ENCODE measurements at places on chromosomes 7 and 10.
A peak's percentile ranks its signal among the peaks of the same experiment; 100 is the strongest.

DNA sequence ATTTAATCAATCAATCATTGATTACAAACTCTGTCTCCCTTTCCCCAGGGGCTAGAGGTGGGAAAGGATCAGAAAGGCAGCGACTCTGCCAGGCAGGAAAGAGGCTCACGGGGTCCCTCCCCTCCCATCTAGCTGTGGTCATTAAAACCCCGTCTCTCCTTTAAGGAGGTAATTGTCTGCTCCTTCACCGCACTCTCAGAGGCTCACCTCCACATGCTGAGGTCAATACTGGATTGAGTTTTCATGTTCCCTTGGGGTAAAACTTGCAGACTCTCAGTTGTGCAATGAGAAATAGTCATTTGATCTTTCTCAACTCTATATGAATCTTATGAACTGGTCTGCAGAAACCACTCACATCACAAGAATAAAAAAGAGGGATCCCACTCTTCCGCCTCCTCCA lies 368.8 kb downstream of the ADRA2A start:
- DNase-seq = no peak

DNA sequence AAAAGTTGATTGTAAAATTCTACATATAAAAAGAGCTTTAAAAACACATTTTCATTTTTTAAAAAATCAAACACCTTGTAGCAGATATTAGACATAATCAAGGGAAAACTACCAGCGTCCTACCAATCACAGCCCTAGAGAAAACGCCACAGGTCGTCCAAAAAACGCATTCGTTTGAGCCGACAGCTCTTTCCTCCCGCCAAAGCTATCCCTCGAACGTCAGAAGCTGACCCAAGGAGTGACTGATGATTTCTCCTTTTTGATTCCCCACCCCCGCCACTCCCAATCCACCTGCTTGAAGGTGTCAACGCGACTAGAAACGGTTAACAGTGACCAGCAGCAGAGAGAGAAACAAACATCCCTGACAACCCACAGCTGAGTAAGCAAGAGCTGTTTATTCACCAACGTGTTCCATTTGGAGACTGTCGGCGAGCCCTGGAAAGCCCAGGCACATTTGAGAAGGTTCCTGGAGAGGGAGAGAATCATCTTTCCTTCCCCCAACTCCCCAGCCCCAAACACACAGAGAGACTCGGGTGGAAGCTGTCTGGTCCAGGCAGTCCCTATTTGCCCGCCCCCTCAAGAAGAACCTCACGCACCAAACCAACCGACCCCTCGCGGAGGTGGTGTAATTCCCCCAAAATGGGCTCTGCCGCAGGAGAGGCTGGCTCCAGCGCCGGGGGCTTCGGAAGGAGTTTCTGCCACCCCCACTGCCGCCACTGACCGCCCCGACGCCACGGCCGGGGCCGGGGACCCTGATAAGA lies 622 bp downstream of the CPEB3 start:
- DNase-seq = no peak

GRCh38 chr10:92240289-92241157 lies 50.4 kb downstream of the CPEB3 start:
- peak; percentile 69 for DNase-seq

DNA sequence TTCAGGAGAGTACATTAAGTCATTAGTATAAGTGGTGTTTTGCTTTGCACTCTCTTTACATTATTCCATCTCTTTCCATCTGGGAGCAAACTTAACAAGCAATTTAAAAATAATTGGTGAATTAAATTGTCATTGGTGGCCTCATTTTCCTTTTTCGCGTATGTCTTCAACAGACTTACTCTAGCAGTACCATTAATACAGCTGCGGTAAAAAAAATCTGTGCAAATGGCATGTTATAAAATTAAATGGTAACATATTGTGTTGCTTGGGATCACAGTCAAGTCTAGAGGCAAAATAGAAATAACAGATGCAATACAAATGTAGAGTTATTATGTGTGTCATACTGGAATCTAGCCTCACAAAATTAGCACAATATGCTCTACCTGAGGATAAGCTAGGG lies 322.4 kb downstream of the PCDH15 start:
- no peak for DNase-seq

DNA sequence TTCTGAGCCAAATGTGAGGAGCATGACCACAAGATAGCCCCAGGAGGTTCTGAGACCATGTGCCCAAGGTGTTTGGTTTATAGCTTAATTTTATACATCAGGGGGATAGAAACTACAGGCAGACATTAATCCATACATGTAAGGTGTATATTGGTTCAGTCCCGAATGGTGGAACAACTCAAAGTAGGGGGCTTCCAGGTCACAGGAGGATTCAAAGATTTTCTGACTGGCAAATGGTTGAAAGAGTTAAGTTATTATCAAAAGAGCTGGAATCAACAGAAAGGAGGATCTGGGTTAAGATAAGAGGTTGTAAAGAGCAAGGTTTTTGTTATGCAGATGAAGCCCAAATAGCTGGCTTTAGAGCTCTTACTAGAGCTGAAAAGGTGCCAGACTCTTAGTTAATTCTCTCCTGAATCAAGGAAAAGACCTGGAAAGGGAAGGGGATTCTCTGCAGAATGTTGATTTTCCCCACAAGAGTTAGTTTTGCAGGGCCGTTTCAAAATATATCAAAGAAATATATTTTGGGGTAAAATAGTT lies 640.0 kb downstream of the IPMK start:
- no peak for DNase-seq

DNA sequence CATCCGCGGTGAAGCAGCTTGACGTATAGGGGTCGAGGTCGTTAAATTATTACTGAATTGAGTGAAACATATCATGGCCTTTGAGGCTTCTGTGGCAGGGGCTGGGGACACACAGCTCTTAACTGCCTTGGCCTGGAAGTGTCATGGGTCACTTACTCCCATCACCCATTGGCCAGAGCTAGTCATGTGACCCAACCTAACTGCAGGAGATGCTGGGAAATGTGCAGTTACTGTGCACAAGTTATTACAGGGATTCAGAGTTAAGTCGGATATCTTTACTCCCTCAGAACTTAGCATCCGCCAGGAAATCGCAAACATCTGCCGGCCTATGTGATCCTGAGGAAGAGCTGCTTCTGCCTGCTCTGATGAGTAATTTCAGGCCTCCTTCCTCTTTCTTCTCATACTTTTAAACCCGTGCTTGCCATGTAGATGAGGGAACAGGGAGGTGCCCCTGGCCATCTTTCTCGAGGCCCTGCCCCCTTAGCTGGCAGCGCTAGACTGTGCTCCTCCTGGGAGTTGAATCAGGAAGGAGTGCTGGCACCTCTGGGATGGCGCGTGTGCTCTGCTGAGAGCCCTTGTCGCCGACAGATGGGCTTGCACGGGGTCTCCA lies 203.6 kb downstream of the TCF7L2 start:
- no peak for DNase-seq

DNA sequence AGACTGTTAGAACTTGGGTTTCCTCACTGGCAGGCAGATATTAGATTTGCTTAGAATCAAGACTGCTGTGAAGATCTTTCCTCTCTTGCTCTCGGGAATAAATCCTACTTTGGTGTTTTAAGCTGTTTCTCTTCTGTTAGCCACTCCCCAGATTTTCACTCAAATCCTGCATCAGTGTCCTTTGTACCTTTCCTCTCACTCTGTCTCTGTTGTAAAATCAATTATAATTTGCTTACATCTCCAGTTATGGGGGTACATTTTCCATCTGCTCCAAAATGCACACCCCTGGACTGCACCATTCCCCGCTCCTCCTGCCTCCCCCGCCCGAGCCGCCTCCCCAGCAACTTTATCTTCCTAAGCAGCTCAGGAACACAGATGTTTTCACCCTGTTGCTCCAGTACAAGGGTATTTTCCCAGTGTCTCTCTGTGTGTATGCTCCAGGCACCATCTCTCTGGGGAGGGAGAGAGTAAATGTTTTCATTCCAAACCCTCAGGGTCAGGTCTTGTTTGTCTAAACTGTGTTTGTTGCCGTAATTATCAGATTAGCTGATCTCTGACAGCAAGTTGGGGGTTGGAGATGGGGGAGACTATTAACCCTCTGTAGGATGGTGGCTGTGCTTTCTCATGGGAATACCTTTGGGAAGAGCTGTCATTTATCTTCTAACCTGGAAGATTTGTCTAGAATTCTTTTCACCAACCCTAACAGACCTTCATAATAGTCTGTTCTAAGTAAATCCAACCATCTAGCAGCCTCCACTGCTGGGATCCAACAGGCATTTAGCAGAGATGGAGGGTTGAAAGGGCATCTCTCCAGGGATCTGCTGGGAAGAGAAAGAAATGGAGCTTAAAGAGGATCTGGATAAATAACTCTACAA lies 20.4 kb upstream of the GOT1 start:
- DNase-seq = no peak

DNA sequence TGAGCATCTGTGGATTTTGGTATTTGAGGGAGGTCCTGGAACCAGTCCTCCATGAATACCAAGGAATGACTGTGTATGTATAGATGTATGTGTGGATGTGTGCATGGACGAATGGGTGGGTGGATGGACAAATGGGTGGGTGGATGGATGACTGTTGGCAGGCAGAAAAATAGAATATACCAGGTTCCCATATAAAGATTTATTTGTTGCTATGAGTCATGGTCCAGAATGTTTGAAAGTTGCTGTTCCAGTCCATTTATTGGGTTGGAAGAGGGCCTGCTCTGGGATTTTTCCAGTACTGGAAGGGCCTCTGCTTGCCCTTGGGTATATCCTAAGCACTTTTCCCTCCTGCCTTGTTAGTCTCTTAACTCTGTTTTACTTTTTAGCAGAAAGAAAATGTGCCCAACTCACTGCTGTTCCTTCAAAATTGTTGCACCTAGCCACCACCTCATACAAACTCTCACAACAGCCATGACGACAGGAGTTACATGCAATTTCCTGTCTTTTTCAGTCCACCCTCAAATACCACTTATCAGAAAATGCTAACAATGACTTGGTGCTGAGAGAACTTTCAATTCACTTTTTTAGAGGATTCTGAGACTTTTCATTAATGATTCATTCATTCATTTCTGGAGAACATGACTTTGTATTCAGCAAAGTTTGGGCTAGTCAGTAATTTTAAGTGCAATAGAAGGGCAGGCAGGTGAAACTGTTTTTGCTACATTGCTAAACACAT lies 108.1 kb downstream of the EEPD1 start:
- no peak for DNase-seq

DNA sequence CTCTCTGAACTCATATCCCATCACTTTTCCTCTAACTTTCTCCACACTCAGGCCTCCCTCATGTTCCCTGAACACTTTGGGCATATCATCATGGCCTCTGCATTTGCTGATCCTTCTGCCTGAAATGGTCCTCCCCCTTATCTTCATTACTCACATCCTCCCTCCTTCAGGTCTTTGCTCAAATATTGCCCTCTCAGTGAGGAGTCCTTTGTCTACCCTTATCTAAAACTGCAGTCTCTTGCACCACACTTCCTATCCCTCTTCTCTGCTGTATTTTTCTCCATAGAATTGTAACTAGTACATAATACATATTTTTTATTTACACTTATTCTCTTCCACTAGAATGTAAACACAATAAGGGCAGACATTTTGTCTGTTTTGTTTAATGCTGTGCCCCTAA lies 41.7 kb downstream of the DNAJC1 start:
- no peak for DNase-seq

DNA sequence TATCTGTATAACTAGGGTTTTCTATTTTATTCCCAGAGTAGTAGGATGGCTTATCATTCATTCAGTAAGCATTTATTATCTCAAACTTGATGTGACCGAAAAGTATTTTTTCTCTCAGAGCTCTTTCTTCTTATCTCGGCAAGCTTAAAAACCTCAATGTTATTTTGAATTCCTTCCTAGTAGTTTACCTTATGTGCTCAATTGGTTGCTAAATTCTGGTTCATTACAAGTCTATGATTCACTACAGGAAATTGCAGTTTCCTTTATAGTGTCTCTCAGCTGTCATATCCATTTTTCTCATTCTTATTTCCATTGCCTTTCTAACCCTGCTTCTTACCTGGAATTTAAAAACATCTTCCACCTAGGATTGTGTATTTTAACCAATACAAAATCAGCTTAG lies 12.6 kb upstream of the ICA1 start:
- DNase-seq = no peak

- DNase-seq = no peak
These were observed 3.7 kb downstream of the WDR37 start for GRCh38 chr10:1059902-1060301.

GRCh38 chr10:17472481-17473227 lies 18.3 kb upstream of the ST8SIA6 start:
- DNase-seq = no peak

GRCh38 chr10:103745341-103746247 lies 109.8 kb downstream of the SH3PXD2A start:
- no peak for DNase-seq

GRCh38 chr10:94219829-94220228 lies 142.9 kb downstream of the NOC3L start:
- no peak for DNase-seq

- no peak for DNase-seq
These were observed 385.7 kb downstream of the TNS3 start for GRCh38 chr7:47196106-47196645.

DNA sequence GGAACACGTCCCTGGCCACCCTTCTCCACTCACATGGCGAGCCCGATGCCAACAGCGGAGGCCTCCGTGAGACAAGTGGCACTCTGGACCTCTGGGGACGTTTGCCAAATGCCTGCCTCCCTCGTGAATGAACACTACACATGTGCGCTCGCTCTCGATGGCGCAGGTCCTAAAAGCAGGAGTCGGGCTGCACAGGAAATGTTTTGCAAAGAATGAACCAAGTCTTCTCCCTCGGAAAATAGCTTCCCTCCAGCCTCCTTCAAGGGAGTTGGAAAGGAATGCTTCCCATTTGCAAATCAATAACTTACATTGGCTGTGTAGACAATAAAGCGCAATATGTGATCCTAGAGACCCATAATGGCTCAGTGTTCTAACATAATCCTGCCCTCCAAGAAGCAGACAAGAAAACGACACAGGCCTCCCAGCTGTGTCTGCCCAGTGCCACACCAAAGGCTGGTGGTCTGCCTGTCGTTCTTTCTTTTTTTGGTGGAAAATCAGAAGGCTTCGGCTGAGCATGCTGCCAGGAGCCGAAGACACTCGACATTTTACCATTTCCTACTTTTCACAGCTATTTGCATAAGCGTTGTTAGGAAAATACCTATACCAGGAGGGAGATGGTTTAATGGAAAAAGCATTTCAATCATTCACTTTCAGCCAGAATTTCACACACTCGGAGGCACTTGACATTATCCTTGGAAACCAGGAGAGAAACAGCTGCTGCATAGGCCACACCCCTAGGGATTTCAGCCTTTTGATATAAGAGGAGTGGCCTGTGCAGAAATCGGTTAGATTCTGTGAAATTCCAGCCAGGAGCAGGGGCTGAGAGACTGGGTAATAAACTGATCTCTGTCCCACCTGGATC lies 38.4 kb downstream of the ATXN7L1 start:
- peak; percentile 48 for DNase-seq

Data from right hindlimb (tissue), 1 donor.